ENCODE measurements at places on chromosomes 6 and 20. TPM values are rescaled to one million over a fixed set of nuclear protein-coding genes. Genes with fewer than 3 reads are reported as not detected.
A peak's percentile ranks its signal among the peaks of the same experiment; 100 is the strongest.

GRCh38 chr6:41966961-41967311 lies 25.3 kb upstream of the CCND3 start:
- peak overlapping the region; percentile 80 for H3K27ac ChIP-seq
- DNase-seq = peak; percentile 17
- H3K4me3 ChIP-seq = no peak overlapping the region
- peaks cover 49% of the 10 kb centered on the region for H3K4me1 ChIP-seq
- H3K27me3 ChIP-seq = no peaks in the 10 kb centered on the region

- H3K36me3 ChIP-seq = no peaks in the 10 kb centered on the region
- H3K27ac ChIP-seq = no peak overlapping the region
- H3K4me1 ChIP-seq = peaks cover 11% of the 10 kb centered on the region
- no peak for DNase-seq
Observed at GRCh38 chr6:105432797-105433196, 29.9 kb upstream of the PREP start.

PPP1R3G gene
- total RNA-seq = 0.48 TPM

RUNX2 gene
- total RNA-seq = 0.28 TPM

PTPRK gene
- 44.8 TPM for total RNA-seq

- H3K27ac ChIP-seq = peak overlapping the region; percentile 91
- H3K27me3 ChIP-seq = no peaks in the 10 kb centered on the region
- peaks cover 73% of the 10 kb centered on the region for H3K36me3 ChIP-seq
- H3K4me3 ChIP-seq = no peak overlapping the region
Observed at GRCh38 chr20:47276851-47277534, 79.5 kb downstream of the ZMYND8 start.
